ENCODE measurements at places on chromosomes 5 and 9. TPM values are rescaled to one million over a fixed set of nuclear protein-coding genes. Genes with fewer than 3 reads are reported as not detected.

The BARHL1 gene
- total RNA-seq = not detected

The SYK gene
- total RNA-seq = 81.7 TPM

The GRIN3A gene
- not detected for total RNA-seq

DNA sequence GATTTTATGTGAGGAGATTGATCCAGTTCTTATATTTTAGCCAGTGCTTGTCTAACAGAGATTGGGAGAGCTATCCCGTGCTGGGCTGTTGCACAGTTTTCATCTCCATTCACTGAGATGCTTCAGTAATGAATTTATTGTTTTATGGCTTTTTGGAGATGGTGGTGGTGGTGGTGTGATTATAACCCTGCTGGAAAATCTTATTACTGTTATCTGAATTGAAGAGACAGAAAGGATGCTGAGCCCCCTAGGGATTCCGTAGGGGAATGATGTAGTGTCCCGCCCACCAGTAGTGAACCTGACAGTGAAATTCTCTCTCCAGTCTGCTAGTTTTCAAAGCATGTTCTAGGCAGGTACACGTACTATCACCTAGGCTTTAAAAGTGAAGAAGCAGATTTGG, 1.9 kb downstream of the RAI14 start:
- no peak overlapping the region for H3K4me3 ChIP-seq
- no peaks in the 10 kb centered on the region for H3K4me1 ChIP-seq
- no peaks in the 10 kb centered on the region for H3K36me3 ChIP-seq

- H3K27me3 ChIP-seq = no peaks in the 10 kb centered on the region
- H3K36me3 ChIP-seq = no peaks in the 10 kb centered on the region
- H3K4me3 ChIP-seq = no peak overlapping the region
Measured at GRCh38 chr5:158928404-158928803, 171.3 kb downstream of the EBF1 start.

GRCh38 chr9:35516479-35516878, 26.6 kb downstream of the RUSC2 start:
- DNase-seq = no peak
- H3K4me3 ChIP-seq = no peak overlapping the region
- no peaks in the 10 kb centered on the region for H3K4me1 ChIP-seq

- DNase-seq = peak; percentile 64
- H3K27ac ChIP-seq = no peak overlapping the region
- no peaks in the 10 kb centered on the region for H3K36me3 ChIP-seq
- no peaks in the 10 kb centered on the region for H3K4me1 ChIP-seq
- H3K27me3 ChIP-seq = no peaks in the 10 kb centered on the region
Measured at GRCh38 chr5:59724482-59725391, 168.8 kb downstream of the PDE4D start.

- no peaks in the 10 kb centered on the region for H3K36me3 ChIP-seq
- DNase-seq = no peak
- no peaks in the 10 kb centered on the region for H3K27me3 ChIP-seq
- H3K4me3 ChIP-seq = no peak overlapping the region
- no peak overlapping the region for H3K27ac ChIP-seq
- no peaks in the 10 kb centered on the region for H3K4me1 ChIP-seq
Measured at GRCh38 chr5:75433814-75434506, 77.5 kb downstream of the CERT1 start.

DNA sequence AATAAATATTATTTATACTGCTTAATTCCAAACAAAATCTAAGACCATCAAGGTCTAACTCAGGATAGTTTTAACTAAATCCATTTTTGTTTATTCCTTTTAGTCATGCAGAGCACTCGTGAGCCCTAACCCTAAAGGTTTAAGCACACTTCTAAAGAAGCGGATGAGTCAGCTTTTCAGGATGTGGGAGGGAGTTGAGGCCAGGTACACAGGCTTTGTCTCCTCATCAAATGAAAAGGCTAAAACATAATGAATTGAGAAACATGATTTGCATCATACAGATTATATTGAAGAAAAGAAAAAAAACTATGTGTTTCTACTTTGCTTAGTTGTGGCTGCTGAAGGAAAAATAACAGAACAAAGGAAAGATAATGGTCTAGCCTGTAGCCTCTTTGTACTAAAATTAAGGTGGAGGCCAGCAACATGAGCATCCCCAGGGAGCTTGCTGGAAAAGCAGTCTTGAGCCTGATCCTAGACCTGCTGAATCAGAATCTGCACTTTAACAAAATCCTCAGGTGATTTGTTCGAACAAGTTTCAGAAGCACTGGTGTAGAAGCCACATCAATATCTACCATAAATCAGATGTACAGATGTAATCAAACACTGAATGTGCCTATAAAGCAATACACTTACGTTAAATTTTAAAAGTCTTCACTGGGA, 21.1 kb upstream of the ISCA1 start:
- no peak for DNase-seq
- no peak overlapping the region for H3K27ac ChIP-seq
- no peaks in the 10 kb centered on the region for H3K27me3 ChIP-seq
- H3K36me3 ChIP-seq = no peaks in the 10 kb centered on the region
- H3K4me3 ChIP-seq = no peak overlapping the region

Measured in Peyer's patch (tissue), 4 donors.